ENCODE measurements at places on chromosomes 6 and 20.

DNA sequence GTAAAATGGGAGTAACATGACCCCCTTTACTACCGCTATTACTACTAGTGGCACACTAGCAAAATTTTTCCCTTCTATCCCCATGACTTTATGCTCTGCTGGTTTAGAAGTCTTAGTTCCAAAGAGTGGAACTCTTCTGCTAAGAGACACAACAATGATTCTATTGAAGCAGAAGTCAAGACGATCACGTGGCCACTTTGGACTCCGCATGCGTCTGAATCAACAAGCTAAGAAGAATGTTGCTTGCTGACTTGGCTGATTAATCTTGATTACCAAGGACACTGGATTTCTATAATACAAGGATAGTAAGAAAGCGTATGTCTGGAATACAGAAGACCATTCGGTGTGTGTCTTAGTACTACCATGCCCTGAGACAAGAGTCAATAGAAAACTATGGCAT, 244.7 kb upstream of the BTBD3 start:
- DNase-seq = no peak

DNA sequence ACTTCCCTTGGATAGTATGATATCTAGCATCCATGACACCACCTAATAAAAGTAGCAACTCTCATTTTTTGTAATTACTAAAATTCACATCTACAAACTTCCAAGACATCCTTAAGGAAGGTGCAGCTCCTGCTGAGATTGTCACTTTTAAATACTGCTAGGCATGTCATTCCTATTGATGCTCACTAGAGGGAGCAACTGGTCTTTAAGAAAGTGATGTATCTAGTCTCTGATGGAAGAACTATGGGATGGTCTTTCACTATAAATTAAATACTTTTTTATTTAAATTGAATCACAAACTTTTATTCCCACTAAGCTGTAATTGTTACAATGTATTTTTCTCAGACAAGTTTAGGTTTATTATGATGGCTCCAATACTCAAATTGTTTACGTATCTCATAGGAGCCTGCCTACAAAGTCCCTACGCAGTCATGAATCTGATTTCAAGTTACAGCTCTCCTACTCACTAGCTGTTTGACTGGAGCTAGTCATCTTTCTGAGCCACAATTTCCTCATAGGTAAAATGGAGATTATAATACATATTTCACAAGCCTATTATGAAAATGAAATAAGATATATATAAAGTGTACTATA, 8.1 kb upstream of the TSPYL1 start:
- no peak for DNase-seq

DNA sequence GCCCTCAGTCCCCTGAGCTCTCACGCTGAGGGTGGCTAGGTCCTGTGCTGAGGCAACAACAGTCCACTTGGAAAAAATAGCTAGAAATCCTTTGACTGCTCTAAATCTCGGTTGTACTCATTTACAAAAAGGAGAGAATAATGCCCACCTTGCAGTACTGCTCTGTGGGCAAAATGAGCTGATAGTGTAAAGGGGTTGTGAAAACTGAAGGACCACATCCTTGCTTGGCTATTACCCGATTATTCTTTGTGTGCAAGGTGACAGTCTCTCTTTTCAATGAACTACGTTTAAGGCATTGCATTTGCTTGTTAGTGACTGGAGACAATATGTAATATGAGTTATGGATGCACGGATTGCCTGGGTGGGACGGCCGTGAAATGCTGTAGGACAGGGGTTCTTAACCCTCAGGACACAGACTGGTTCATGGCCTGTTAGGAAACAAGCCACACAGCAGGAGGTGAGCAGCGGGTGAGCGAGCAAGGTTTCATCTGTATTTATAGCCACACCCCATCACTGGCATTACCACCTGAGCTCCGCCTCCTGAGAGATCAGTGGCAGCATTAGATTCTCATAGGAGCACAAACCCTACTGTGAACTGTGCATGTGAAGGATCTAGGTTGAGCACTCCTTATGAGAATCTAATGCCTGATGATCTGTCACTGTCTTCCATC, 14.6 kb downstream of the SAMD3 start:
- DNase-seq = no peak

- DNase-seq = no peak
Measured at GRCh38 chr6:111842891-111843290, 30.4 kb downstream of the FYN start.

DNA sequence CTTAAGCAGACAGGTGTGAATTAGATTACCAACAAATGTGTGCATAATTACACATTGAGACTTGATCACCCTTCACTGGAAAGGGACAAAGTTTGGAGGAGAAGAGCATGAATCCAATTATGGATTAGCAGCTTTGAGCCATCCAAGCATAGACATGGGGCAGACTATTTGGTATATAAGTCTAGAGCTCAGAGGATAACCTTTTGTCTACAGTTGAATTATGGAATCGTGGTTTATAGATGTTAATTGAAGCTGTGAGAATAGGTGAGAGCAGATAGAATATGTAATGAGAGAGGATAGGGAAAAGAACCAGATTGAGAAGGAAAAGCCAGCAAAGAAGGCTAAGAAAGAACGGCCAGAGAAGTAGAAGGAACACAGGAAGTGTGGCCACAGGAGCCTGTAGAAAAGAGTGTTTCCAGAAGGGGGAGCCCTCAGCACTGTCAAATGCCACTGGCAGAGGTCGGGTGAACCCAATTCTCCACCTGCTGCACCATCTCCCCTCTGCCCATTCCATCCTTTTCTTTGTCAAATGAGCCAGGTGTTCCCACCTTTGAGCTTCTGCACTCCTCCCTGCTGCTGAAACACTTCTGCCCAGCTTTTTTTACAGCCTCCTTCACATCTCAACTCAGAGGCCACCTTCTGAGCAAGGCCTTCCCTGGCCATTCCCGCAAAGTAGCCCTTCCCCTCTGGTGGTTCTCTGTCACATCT, 7.3 kb downstream of the DNTTIP1 start:
- no peak for DNase-seq

DNA sequence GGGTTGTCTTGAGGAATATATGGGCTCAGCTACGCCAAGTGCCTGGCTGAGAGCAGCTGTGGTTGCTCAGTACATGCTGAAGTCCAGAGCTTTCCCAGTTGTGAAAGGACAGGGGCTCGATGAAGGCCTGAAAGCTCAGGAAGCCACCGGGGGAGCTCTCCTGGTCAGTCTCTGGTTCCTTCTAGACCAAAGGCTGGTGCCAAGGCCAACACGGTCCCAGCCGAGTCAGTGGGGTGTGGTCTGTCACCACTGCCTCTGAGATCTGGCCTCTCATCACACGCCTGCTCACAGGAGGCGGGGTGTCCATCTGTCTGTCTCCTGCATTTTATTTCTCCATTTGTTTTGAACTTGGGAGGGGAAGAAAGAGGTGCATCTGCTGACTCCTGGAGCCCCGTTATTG, 4.9 kb upstream of the FAM83C start:
- no peak for DNase-seq

DNA sequence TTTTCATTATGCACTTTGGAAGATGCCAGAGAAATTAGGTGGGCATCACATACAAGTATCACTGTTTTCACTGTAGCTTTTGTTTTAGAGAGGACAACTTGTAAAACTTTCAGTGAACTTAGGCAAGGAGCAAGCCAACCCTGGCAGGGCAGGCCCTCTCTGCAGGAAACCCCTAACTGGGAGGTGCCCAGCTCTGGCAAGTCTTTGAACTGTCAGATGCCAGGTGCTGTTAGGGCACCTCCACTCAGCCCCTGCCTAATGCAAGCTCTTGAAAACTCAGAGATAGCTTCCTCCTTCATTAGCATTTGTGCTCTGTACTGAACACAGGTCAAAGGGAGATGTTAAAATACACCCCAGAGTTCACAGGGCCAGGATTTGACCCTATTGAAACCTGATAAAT, 774.2 kb upstream of the FLRT3 start:
- DNase-seq = no peak

Data from AG09309 (cell line).